ENCODE measurements at places on chromosomes 1 and 21.

- DNase-seq, result no peak
These were observed 190.0 kb upstream of the SAMSN1 start for GRCh38 chr21:14736162-14736561.

DNA sequence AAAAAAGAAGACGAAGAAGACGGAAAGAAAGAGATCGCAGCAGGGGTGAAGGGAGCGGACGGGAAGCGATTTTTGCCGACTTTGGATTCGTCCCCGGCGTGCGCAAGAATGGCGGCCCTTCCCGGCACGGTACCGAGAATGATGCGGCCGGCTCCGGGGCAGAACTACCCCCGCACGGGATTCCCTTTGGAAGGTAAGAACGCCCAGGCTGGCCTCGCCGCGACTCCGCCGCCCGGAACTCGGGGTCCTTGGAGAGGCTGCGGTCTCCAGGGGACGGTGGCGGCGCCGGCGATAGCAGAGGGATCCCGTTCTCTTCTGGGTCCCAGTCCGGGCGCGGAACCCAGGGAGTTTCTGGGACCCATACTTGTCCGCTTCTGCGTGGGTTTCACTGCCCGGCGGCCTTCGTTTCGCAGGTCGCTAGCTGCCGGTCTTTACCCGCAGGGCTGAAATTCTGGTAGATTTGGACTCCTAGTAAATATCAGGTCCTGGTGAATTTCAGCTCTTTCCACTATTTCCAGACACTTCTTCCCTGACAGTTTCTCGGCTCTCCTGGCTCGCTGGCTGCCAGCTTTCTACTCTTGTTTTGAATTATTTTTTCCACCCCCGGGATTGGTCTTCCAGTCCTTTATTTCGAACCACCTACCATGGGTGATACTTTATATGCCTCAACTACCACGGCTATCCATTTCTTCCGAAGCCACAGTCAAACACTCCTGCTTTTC lies 1.0 kb downstream of the PAX7 start:
- no peak for DNase-seq

DNA sequence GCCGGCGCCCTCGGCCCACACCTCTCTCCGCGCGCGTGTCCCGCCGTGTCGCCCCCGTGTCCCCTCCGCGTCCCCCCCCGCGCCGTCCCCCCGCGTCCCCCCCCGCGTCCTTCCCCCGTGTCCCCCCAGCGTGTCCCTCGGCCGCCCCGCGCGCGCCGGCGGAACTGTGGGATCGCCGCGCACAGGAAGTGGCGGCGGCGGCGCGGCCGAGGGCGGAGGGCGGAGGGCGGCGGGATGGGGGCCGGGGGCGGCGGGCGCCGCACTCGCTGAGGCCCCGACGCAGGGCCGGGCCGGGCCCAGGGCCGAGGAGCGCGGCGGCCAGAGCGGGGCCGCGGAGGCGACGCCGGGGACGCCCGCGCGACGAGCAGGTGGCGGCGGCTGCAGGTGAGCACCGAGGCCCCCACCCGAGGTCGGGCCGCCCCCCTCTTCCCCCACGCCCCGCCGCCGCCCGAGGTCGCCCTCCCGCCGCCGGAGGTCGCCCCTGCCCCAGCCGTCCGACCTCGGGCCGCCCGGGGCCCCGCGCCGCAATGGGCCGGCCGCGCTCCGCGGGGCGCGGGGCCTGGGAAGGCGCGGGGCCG lies at the start of gene AGPAT3:
TSS of gene AGPAT3 (plus strand) at position 262 of the 578 bp plus-strand sequence. CDS start 94,459 bp downstream, outside the sequence.
- DNase-seq, result no peak

GRCh38 chr1:67919274-67920072 lies 86.2 kb upstream of the GNG12 start:
- no peak for DNase-seq

GRCh38 chr1:76209238-76209637 lies 134.7 kb downstream of the ST6GALNAC3 start:
- no peak for DNase-seq

DNA sequence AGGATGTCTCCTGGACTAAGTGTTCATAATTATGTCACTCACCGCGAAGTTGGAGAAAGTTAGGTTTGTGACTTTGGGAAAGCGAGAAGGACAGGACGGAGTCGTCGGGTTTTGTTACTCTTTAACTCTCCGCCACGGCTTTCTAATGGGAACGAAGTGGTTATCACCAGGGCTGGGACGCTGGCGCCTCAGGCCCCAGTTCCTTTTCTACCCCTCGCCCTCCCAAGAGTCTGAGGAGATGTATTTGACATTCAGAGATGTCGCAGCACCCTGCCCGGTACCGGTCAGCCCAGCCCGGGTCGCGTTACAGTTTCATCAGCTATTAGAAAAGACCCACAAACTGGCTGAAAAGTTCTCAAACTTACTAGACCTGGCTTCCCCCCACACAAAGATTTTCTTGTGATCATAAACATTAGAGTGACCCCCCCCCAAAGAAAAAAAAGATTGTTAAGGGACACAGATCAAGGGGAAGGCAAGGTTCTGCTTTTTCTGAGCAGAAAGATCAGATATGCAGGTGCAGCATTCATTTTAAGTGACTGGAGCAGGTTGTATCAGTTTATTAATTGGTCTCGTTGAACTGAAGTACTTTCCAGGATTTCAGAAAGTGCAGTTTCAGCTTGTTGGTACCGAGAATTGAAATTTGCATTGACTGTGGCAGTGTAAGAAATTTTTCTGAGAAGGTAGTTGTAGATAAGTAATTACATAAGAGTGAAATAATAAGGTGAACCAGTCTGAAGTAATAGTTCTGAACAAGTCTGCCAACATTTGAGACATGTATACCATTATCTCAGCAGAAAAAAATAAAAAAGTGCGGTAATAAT lies 859 bp upstream of the ZBTB18 start:
- no peak for DNase-seq
